ENCODE measurements at places on chromosomes 5 and 9.

GRCh38 chr5:32302835-32303754, 9.6 kb downstream of the MTMR12 start:
- peak; percentile 97 for DNase-seq

GRCh38 chr5:98110282-98110691, 663.2 kb upstream of the RGMB start:
- DNase-seq: no peak

DNA sequence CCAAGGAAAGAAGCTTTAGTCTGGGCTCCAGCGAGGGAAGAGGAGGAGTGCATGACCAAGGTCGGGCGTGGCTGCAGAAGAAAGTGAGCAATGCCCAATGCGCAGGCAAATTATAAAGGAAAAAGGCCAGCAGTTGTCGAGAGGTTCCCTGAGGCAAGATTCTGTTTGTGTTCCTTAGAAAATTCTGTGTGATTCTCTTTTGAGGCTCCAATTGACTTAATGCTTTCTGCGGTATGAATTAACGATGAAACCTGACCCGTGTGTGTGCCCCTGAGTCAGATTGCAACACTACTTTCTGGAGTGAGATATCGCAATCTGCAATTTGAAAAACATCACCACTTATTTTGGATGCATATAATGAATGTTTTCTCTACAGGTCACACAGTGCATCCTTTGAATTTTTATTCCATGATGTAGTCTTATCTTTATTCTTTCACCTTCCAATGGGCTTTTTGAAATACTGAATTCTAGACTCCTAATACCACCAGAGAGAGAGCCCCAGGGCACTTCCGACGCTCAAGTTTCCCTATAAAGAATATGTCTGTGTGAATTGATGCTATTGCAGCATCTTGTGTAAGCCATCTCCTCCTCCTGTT, 117.9 kb upstream of the IL6ST start:
- DNase-seq: peak; percentile 73

DNA sequence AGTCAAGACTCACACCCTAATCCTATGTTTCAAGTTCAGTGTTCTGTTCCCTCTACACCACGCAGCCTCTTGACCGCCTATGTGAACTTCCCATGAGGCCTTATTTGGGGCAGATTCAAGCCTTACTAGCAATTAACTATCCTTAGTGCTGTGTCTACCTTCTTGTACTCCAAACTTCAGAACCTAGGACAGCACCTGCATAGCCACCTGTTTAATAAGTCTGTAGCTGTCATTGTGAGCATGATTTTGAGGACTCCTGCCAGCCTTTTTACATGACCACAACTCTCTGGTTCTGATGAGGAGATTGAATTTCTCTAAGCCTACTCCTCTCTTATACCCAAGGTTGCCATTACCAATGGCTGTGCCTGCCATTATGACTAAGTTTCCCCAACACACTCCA, 50.8 kb upstream of the PCSK1 start:
- DNase-seq: peak; percentile 71

- no peak for DNase-seq
These were observed 28.8 kb upstream of the ADAMTS2 start for GRCh38 chr5:179373961-179374505.

DNA sequence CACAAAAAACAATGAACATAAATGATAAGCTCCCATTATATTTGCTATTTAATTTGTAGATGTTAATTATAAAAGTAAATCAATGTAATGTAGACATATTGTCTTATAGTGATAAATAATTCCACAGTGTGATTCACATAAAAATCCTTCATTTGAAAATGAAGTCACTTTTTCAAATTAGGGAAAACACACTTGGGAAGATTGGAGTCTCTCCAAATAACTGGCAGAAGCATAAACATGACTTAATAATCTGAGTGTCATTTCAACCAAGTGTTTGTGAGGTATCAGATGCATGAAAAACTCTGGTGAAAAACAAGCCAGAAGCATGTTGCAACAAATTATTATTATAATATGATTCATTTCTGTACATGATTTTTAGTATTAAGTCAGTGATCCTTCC, 102.2 kb downstream of the CETN3 start:
- no peak for DNase-seq

GRCh38 chr5:157745041-157745456, 1.5 kb downstream of the LSM11 start:
- no peak for DNase-seq

GRCh38 chr5:125558466-125558865, 812.0 kb upstream of the ZNF608 start:
- DNase-seq: no peak

- peak; percentile 77 for DNase-seq
These were observed 63.8 kb upstream of the RNF130 start for GRCh38 chr5:180135128-180135955.

DNA sequence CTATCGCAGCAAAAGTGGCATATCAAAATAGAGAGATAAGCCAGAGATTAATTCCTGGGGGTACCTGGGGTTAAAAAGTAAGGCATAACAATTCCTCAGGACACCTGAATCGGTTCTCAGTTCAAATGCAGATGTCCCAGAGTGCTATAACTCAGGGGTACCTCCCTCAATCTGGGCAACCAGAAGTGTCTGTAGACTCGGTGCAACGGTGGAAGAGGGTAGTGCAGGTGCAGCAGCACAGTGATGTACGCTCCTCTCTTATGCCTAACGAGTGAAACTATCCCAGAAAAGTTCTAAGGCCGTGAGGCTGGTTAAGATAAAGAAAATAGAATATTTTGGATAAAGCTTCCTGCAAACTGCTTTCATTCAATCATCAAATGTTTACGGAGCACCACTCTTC, 7.9 kb upstream of the NR4A3 start:
- DNase-seq: no peak

GRCh38 chr9:20307621-20308020, 314.7 kb downstream of the MLLT3 start:
- no peak for DNase-seq

GRCh38 chr5:33944543-33945132, 8.5 kb downstream of the RXFP3 start:
- DNase-seq: no peak

- DNase-seq: peak; percentile 56
These were observed 80.1 kb downstream of the TRPC7 start for GRCh38 chr5:136285096-136285855.

DNA sequence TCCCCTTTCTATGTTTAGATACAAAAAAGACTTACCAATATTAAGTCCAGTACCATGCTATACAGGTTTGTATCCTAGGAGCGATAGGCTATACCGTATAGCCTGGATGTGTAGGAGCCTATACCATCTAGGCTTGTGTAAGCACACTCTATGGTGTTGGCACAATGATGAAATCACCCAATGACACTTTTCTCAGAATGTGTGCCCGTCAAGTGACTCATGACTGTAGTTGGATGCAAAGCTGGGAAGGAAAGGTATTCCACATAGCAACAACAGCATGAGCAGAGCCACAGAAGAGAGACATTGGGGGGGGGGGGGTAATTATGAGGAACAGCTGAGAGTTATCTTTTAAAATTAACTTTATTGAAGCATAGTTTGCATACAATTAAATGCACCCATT, 63.2 kb downstream of the TTLL11 start:
- DNase-seq: peak; percentile 74

DNA sequence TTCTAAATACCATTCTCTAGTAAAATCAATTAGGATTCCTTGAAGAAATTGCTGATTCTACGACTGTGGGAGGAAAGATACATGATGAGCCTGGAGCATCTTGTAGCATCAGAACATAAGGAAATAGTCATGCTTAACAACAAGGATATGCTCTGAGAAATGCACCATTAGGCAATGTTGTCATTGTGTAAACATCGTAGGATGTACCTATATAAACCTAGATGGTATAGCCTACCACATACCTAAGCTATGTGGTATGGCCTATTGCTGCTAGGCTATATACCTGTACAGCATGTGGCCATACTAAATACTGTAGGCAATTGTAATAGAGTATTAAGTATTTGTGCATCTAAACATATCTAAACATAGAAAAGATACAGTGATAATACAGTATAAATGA, 77.4 kb upstream of the VCAN start:
- no peak for DNase-seq

DNA sequence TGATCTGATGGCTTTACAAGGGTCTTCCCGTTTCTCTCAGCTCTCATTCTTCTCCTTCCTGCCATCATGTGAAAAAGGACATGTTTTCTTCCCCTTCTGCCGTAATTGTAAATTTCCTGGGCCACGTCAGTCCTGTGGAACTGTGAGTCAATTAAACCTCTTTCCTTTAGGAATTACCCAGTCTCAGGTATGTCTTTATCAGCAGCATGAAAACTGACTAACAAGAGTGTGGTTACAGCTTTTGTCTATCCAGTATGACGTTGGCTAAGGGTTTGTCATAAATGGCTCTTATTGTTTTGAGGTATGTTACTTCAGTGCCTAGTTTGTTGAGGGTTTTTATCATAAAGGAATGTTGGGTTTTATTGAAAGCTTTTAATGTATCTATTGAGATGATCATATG, 501.6 kb downstream of the CAAP1 start:
- no peak for DNase-seq

- DNase-seq: no peak
These were observed 343 bp upstream of the FANCC start for GRCh38 chr9:95317893-95318211.

DNA sequence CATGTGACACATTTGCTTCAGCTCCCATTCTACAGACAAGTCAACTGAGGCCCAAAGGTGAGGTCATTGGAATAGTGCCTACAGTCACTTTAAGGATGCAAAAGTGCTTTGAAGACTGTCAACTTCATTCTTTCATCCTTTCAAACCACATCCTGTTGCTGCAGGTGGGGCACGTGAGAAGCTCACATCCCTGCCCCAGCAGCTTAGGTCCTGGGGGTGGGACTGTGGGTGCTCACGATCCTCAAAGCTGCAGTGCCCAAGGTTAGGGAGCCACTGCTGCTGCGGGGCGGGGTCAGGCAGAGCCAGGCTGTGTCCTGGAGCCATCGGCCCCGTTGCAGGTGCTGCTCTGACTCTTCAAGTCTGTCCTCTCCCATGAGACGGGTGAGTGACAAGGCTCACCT, 57.9 kb upstream of the IER5L start:
- no peak for DNase-seq

DNA sequence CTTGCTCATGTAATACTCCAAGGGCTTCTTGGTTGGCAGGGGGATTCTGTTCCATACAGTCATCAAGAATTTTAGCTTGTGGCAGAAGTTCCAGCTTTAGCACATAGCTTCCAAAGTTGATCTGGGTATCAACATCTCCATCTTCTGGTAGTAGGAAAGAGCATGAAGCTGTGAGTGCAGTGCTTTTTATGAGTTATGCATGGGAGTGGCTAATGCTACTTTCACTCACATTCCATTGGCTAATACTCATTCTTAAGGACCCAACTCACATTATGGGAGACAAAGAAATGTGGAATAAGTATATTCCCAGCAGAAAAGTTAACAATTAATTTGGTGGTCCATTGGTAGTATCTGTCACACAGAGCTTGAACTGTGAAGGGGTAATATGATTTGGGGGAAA, 194.2 kb upstream of the CHD1 start:
- peak; percentile 33 for DNase-seq

- no peak for DNase-seq
These were observed 15.8 kb upstream of the LCP2 start for GRCh38 chr5:170313344-170313743.

- DNase-seq: peak; percentile 79
These were observed 29.8 kb downstream of the DAB2 start for GRCh38 chr5:39394946-39395345.

DNA sequence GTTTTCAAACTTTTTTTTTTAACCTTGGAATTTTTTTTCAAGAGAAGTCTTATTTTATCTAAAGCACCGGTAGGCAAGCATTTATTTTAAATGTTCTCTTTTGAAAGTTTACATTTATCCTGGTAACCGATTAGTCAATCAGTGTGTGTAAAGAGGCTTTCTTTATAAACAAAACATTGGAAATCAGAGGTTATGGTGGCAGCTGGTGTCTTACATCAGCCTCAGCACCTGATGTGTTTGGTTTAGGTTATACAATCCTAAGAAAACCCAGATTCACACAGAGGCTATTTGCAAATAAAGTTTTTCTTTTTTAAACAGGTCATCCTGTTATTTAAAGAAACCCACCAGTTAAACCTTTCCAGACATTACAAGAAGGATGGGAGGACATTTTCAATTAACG, 173.3 kb upstream of the GDNF start:
- DNase-seq: no peak

- DNase-seq: no peak
These were observed 29.7 kb downstream of the F2R start for GRCh38 chr5:76745670-76746069.

- DNase-seq: peak; percentile 66
These were observed 471.7 kb upstream of the RORB start for GRCh38 chr9:74025402-74025925.

GRCh38 chr5:122398016-122398415, 86.0 kb downstream of the SNCAIP start:
- DNase-seq: no peak

DNA sequence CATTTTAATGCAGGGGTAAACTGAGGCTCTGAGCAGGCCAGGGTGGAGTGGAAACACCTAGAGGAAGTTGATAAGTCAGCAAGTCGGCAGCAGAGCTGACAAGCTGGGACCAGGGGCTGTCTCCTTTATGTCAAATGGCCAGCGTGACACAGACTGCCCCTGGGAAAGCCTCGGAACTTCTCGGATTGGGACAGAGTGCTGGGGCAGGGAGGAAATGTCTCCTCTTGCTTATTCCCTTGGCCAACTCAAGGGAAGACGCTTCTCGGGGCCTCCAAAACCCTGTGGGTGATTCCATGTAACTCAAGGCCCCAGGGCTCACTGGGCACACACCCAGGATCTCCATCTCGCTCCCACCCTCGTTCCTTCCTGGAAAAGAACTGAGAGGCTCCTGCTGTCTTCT, 25.4 kb upstream of the ANXA6 start:
- no peak for DNase-seq

GRCh38 chr5:16921211-16921610, 14.9 kb downstream of the MYO10 start:
- DNase-seq: no peak

DNA sequence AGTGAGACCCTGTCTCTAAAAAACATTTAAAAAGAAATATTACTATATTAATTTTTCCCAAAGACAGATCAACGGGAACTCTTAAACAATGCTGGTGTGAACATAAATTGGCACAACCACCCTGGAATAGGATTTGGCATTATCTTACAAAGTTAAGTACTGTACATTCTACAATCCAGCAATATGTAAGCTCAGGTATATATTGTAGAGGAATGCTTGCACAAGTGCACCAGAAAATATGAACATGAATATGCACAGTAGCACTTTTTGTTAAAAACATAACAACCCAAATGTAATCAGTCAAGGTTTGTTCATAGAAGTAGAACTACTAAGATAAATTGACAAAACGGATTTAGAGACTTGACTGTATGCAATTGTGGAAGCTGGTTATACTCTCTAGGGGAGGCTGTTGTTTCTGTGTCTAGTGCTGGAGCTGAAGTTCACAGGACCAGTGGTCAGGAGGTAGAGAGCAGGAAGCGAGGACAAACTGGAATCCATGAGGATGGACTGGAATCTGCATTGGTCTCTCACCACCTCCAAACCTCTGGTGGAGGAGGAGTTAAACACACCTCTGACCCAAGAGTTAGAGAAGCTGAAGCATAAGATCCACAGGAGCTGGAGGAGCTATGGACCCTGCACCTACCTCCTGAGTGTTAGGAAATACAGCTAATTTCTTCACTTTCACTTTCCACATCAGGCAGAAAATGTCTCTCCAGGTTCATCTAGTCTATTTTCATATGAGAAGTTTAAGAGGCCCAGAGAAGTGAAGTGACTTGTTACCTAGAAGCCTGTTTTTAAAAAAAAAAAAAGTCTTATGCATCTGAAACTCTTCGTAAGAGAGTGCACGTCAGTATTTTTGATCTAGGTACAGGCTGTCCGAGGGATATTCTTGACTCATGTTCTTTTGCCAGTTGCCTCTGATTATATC, 20.3 kb upstream of the RIC1 start:
- peak; percentile 51 for DNase-seq

Data from renal cortical epithelial cell (primary cell).